ENCODE measurements at places on chromosomes 2 and 18.

- no peak for DNase-seq
Observed at GRCh38 chr2:35447215-35447614, 908.4 kb upstream of the CRIM1 start.

GRCh38 chr2:127570282-127571250 is 35.1 kb downstream of the MYO7B start:
- no peak for DNase-seq

- no peak for DNase-seq
Observed at GRCh38 chr2:120849278-120849677, 113.6 kb downstream of the GLI2 start.

GRCh38 chr2:128642316-128642715 is 323.6 kb upstream of the HS6ST1 start:
- DNase-seq: no peak

DNA sequence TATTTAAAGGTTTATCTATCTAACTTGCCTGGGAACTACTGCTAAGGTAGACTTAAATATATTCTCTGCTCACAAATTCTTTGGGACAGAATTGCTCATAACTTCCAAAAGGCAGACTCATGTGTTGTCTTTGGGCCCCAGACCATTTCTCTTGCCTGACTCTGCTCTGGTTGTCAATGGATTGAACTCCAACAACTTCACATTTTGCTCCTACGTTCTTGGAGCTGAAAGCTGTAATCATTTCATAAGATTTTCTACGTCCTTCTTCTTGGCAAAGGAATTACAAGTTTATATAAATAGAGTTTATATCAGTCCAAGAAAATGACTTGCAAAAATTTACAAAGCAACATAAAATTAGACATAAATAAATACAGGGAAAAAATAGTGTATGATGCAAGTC is 32.9 kb upstream of the PPM1B start:
- DNase-seq: no peak

GRCh38 chr2:12050396-12050795 is 304.0 kb downstream of the LPIN1 start:
- DNase-seq: no peak

GRCh38 chr2:39583213-39583612 is 82.5 kb upstream of the TMEM178A start:
- no peak for DNase-seq

GRCh38 chr2:106307860-106308259 is 113.8 kb upstream of the UXS1 start:
- no peak for DNase-seq

- DNase-seq: no peak
Observed at GRCh38 chr2:191635333-191636234, 42.4 kb upstream of the NABP1 start.

DNA sequence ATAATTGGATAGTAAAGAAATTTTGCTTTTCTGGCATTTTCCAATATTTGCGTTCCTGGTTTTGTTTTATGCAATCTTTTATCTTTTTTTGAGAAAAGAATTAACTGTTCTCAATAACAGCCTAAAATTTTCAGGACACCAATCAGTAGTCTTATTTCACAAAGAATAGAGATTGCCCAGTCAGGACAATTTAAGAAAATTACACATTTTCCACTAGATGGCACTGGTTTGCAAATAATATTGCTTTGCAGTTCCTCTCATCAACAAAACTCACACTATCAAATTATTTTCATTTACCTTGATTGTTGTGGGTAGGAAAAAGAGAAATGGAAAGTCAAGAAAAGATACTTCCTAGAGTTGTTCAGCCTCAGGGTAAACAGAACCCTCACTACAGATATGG is 2.4 kb upstream of the RBM45 start:
- DNase-seq: peak; percentile 51

GRCh38 chr18:65934874-65935273 is 184.1 kb downstream of the CDH7 start:
- no peak for DNase-seq

GRCh38 chr2:148201075-148202004 is 180.4 kb downstream of the MBD5 start:
- DNase-seq: peak; percentile 87
